ENCODE measurements at places on chromosomes 5 and 9.

DNA sequence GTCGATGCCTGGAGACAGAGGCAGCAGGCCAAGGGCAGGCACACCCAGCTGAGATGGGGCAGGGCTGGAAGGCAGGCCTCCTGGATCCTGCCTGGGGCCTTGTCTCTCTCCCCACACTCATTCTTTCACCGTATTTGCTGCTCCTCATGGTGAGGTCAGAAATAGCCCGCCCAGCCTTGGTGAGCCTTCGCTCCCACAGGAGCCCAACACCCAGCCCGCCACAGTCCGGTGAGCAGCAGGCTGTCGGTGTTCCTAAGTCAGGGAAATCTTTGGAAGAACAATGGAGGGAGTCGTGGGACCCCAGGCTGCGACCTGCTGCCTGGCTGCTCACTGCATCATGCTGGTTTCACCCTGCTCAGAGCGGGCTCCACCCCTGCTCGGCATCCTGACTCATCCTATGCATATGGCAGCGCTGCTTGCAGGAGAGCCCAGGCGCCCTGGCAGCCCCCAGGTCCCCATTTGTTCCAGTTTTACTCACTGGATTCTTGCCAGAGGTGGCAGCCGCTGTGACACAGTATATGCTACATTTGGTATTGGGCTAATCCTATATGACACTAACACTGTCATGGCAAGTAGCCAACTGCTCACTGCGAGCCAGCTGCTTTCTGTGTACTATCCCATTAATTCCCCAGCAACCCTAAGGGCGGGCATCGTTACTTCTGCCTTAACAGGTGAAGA lies 53.2 kb upstream of the NCS1 start:
- no peak for DNase-seq

DNA sequence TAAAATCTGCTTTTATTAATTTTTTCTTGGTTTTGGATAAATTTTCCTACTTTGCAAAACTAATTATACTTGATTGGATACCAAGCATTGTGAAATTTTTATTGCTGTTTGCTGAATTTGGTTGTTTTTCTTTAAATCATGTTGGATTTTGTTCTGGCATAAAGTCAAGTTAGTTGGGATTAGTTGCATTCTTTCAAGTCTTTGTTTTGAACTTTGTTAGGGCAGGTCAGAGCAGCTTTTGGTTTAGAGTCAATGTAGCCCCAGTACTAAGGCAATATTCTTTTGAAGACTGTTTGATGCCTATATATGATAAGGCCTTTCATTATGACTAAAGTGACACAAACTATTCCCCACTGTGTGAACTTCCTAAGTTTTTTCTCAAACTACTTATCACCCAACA lies 531.1 kb downstream of the RASEF start:
- DNase-seq: no peak

DNA sequence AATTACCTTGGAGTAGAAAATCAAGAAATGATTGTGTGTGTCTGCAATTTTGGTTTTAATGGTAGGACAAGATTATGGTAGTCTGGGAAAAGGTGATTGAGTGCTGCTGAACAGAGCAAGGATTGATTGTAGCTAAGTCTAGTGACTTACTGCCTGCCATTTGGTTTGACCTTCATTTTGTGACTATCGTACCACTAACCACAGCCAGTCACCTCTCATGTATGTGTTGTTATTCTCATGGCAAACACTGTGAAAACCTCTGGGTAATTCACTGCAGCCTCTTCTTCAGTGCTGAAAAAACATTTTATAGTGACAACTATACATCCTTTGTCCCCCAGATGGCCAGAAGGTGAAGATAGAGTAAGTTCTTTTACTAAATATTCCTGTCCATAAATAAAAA lies 37.5 kb downstream of the CTNNA1 start:
- DNase-seq: no peak

GRCh38 chr5:139495638-139496435 lies 13.3 kb upstream of the STING1 start:
- DNase-seq: no peak

GRCh38 chr5:143212261-143212660 lies 191.2 kb downstream of the NR3C1 start:
- DNase-seq: no peak

All from dorsolateral prefrontal cortex (tissue), 122 donors.